Prostate gland (tissue), 2 donors: ENCODE measurements at places on chromosomes 5 and 9.

DNA sequence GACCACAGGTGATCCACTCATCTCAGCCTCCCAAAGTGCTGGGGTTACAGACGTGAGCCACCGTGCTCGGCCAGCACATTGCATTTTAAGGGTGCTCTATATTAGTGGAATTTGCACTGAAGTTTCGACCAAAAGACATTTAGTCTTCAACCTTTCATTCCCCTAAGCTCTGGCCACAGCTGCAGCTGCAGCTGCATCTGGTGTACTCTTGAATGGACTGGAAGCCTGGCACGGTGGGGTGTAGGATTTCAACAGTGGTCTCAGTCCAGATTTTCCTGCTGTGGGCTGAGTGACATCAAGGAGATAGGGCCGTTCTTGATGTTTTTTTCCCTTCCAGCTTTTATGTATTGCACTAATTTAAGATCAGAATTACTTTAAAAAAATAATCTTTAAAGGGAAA lies 255.2 kb downstream of the PDZD2 start:
- no peak overlapping the region for H3K27ac ChIP-seq
- H3K4me1 ChIP-seq = no peaks in the 10 kb centered on the region
- H3K36me3 ChIP-seq = no peaks in the 10 kb centered on the region
- H3K27me3 ChIP-seq = no peaks in the 10 kb centered on the region

DNA sequence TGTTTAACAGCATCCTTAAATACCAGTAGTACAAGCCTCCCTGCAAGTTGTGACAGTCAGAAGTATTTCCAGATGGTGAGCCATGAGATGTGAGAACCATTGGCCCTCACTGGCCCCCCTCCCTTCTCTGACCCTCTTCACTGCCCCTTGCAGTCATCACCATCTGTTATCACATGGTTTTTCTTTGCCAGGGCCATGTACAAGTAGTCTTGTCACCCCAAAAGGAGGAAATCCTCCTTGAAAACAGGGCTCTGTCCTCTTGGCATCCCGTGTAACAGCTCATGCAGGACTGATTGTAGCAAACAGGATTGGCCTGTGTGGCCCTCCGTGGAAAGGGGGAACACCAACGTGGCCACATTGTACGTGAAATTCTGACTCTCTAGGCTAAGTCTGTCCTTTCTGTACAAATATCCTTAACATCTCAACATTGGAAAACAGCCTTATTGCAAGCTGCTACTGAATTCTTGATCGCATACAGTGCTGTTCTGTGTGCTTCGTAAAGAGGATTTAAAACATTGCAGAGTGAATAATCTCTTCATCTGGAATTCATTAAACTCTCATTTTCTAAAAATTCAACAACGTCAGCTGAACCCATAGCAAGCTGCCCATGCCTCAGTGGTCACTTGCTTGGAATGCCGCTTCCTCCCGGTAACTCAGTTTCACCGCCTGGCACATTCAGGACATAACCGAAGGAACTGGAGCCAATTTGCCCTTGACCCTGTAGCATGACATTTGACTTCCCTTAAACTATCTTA lies 171.7 kb downstream of the ATPSCKMT start:
- no peak overlapping the region for H3K27ac ChIP-seq
- H3K36me3 ChIP-seq = no peaks in the 10 kb centered on the region
- no peak for DNase-seq
- no peaks in the 10 kb centered on the region for H3K4me1 ChIP-seq

GRCh38 chr9:130451004-130451390 lies 6.2 kb downstream of the ASS1 start:
- no peak overlapping the region for H3K4me3 ChIP-seq
- H3K27ac ChIP-seq = peak overlapping the region; percentile 62
- no peaks in the 10 kb centered on the region for H3K36me3 ChIP-seq
- DNase-seq = no peak
- no peaks in the 10 kb centered on the region for H3K4me1 ChIP-seq

DNA sequence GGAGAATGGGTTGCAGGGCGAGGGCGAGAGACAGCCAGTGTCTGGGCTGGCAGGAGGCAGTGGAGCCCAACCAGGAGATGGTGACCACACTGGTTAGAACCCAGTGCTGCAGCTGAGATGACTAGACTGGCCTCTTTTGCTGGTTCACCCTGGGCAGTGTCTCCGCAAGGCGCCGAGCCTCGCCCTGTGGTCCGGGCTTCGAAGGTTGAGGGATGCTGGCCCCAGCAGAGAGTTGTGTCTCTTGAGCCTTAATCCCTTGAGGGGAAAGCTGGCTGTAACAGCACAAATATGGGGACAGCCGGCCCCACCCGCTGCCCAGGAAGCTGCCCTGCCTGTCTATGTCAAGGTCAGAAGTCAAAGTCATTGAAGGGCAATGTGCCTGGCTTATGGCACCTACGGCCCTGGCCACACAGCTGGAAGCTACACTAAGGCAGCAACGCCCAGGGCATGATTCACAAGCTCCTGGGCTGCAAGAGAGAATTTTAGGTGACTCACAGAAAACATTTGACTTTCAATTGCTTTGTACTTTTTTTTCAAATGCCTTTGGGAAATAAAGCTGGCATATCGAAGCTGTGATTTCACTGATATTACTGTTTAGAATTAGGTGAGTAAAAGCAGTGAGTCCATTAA lies 33.3 kb downstream of the NKX2-5 start:
- H3K27me3 ChIP-seq = peaks cover 2% of the 10 kb centered on the region
- H3K4me3 ChIP-seq = no peak overlapping the region
- H3K36me3 ChIP-seq = no peaks in the 10 kb centered on the region
- no peak for DNase-seq
- H3K4me1 ChIP-seq = no peaks in the 10 kb centered on the region

- no peak for DNase-seq
- H3K27me3 ChIP-seq = no peaks in the 10 kb centered on the region
- H3K36me3 ChIP-seq = no peaks in the 10 kb centered on the region
- no peak overlapping the region for H3K27ac ChIP-seq
- no peaks in the 10 kb centered on the region for H3K4me1 ChIP-seq
Observed at GRCh38 chr9:17837965-17838364, 259.1 kb downstream of the SH3GL2 start.

GRCh38 chr5:107546719-107547118 lies 124.0 kb downstream of the EFNA5 start:
- H3K4me3 ChIP-seq = no peak overlapping the region
- peaks cover 2% of the 10 kb centered on the region for H3K4me1 ChIP-seq
- H3K27me3 ChIP-seq = no peaks in the 10 kb centered on the region
- no peak for DNase-seq
- H3K36me3 ChIP-seq = no peaks in the 10 kb centered on the region

- H3K4me1 ChIP-seq = peaks cover 5% of the 10 kb centered on the region
- DNase-seq = no peak
- H3K27me3 ChIP-seq = no peaks in the 10 kb centered on the region
- peak within 1 kb of the TSS; percentile 39 for H3K4me3 ChIP-seq
- H3K36me3 ChIP-seq = no peaks in the 10 kb centered on the region
Observed at GRCh38 chr5:38258319-38259061, at the start of gene EGFLAM. TSS of gene EGFLAM (plus strand) at chr5:38258559. CDS start at chr5:38258755, 196 bp downstream.

- H3K36me3 ChIP-seq = no peaks in the 10 kb centered on the region
- no peaks in the 10 kb centered on the region for H3K4me1 ChIP-seq
Observed at GRCh38 chr9:123121457-123121856, 88.0 kb downstream of the GPR21 start.

DNA sequence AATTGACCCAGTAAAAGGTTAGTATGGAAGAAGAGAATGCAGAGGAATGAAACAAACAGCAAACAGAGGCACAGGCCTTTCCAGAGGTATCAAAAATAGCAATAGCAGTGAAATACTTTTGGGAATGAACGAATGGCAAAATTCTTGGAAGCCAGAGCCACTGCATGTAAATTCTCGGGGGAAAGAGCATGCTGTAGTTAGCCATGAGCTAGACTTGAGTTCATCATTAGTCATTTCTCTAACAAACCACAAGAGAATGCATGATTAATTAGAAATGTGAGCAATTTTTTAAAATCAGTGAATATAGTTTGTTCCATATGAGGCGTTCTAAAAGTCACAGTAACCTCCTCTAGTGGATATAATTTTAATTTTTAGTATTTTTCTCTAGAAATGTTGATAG lies 170.3 kb upstream of the PRR16 start:
- no peak overlapping the region for H3K27ac ChIP-seq
- H3K27me3 ChIP-seq = no peaks in the 10 kb centered on the region
- no peak overlapping the region for H3K4me3 ChIP-seq
- H3K36me3 ChIP-seq = no peaks in the 10 kb centered on the region
- DNase-seq = no peak

DNA sequence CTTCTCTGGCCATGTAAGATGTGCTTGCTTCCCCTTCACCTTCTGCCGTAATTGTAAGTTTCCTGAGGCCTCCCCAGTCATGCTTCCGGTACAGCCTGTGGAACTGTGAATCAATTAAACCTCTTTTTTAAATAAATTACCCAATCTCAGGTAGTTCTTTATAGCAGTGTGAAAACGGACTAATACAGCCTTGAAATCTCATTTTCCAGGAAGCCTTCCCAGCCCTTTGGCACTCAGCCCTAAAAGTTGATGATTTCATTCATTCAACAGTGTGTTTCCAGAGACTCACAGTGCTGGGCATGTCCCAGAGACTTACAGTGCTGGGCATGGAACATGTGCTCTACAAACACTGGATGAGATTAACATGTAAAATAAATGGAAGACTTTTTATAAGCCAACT lies 135.8 kb downstream of the DCP2 start:
- H3K4me1 ChIP-seq = no peaks in the 10 kb centered on the region
- H3K4me3 ChIP-seq = no peak overlapping the region
- H3K27ac ChIP-seq = no peak overlapping the region
- no peaks in the 10 kb centered on the region for H3K27me3 ChIP-seq

- no peak overlapping the region for H3K4me3 ChIP-seq
- H3K27me3 ChIP-seq = no peaks in the 10 kb centered on the region
- H3K27ac ChIP-seq = no peak overlapping the region
- DNase-seq = no peak
- no peaks in the 10 kb centered on the region for H3K36me3 ChIP-seq
Observed at GRCh38 chr9:120383611-120383998, 196.4 kb downstream of the CDK5RAP2 start.

- no peaks in the 10 kb centered on the region for H3K36me3 ChIP-seq
- H3K27ac ChIP-seq = no peak overlapping the region
- no peak overlapping the region for H3K4me3 ChIP-seq
- DNase-seq = no peak
Observed at GRCh38 chr5:93993161-93993560, 251.8 kb upstream of the POU5F2 start.

DNA sequence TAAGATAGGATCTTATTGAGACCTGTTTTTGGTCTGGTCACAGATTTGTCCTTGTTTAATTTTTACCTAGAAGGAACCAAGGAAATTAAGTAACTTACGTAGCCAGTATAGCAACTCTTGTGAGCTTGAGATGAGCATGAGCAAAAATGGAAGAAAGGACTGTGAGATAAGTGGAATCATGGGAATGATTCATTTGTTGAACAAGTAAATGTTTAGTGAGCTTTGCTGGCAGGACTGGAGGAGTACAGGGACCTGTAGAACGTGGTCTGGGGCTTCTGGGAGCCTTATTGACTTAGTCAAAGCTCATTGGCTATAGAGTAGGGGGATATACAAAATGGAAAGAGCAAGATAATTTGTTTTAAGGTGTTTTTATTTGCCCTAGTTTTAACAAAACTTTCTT lies 3.0 kb downstream of the RAD23B start:
- DNase-seq = peak; percentile 43
- H3K4me3 ChIP-seq = no peak overlapping the region
- H3K36me3 ChIP-seq = no peaks in the 10 kb centered on the region
- peak overlapping the region; percentile 100 for H3K27ac ChIP-seq
